ENCODE measurements at places on chromosomes 5 and 9.

DNA sequence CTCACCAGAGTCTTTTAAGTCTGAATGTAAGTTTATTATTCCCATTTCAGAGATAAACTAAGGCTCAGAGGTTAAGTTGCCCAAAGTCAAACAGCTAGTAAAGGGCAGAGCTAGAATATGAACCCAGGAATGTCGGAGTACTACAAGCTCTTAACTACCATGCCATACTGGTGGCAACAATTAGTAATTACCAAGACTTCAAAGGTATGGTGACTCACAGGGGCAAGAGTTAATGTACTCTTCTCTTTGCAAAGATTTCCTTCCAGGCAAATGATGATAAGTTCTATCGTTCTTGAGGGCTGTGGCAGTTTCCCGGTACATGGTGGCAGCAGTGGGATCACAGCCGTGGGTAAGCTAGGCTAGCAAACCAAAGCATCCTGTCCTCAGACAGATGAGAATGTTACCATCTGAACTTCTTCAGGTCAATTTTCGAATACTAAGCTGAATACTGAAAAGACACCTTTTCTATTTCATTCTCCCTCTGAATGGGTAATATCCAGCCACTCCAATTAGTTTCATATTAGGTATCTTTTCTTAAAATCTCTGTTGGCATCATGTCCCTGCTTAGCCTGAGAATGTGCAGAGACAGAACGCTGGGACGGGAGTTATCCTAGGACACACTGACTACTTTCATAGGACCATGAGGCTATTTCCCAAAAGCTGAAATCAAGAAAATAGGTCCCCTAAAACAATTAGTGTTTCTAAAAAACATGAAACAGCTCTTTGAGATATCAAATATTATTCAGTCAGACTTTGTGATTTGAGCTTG is 117.0 kb upstream of the NR5A1 start:
- DNase-seq, result no peak

GRCh38 chr5:127961763-127962145 is 121.8 kb upstream of the SLC12A2 start:
- no peak for DNase-seq

DNA sequence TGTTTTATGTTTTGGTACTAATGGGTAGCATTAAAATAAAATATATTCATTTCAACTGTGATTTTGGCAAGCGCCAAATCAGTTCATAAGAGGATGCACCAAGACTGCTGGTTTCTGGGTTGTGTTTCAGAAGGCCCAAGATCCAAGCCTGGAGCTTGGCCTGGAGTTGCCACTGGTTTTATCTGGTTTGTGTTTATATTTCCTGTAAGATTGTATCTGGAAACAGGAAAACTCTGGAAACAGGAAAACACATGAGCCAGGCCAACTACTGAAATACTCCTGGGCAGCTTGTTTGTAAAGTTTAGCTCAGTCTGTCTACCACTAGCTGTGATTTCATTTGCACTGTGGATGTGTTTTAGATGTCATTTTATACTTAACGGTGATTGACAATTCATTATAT is 5.5 kb downstream of the FSTL4 start:
- DNase-seq, result no peak

DNA sequence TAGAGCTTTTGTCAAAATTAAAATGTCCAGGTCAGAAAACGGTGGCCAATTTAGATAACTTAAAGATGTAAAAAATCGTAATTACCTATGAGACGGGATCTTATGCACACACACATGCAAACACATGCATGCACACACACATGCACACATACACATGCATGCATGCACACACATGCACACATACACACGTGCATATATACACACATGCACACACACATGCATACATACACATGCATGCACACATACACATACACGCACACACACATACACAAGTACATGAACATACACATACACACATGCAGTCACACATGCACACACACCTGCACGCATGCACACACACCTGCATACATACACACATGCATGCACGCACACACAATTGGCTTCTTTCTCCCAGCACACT is 362.0 kb downstream of the IRX1 start:
- no peak for DNase-seq

DNA sequence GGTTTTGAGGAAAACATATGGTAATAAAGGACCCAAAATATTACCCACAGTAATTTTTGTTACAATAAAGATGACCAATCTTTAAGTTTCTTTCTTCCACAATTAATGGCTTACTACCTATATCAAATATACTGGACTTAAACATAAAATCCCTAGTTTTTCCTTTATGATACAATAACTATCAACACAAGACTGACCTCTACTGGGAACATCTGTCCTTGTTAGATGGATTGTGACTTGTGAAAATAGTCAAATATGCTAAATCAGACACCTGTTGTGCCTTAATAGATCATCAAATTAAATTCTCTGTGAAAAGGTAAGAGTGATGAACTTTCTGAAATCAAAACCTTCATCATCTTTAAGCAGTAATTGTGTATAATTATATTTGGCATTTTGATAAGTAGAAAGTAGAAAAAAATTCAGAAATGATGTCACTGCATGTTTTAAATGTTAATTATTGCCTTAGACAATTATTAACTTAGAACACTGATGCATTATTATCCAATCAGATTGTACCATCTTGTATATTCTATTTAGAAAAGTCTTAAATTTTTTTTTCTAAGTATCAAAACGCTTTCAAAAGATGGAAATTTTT is 113.6 kb downstream of the DEPDC1B start:
- DNase-seq, result no peak

- no peak for DNase-seq
Measured at GRCh38 chr5:94908889-94909480, 290.5 kb downstream of the SLF1 start.

DNA sequence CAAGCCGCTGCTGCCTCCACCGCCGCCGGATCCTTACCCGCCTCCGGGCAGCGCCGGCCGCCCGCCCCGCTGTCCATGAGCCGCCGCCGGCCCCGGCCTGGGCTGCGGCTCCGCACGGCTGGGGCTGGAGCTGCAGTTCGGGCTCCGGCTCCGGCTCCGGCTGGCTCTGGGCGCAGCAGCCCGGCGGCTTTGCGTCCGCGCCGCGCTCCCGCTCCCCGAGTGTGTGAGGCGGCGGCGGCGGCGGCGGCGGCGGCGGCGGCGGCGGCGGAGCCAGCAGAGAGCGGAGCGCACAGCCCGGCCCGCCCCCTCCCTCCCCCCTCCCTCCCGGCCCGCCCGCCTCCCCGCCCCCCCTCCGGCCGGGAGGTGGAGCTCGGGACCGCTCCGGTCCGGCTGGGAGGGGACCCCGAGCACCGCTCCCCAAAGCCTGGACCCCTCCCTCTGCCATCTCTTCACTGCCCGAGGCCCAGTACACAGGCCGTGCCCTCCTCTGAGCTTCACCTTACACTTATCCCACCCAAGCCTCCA is at the start of gene PCDH1:
TSS of gene PCDH1 (minus strand) at position 225 of the 525 bp plus-strand sequence. CDS start at position 77, 148 bp downstream.
- no peak for DNase-seq

GRCh38 chr9:77453825-77454647 is 194.1 kb downstream of the GNA14 start:
- no peak for DNase-seq

DNA sequence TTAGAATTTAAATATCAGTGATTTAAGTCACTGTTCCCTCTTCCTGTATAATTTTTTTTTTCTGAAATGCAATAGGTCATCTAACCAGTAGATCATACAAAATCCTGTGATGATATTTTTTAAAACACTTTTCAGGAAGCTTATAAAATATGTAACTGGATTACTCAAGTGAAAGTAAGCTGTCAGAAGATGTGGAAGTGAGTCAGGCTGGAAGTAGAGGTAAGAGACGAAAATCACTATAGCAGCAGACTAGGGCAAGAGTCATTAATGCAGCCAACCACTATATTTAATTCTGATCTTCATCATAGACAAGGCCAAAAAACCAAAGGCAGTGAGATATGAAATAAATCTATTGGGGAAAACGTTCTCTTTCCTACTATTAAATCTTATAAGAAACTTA is 65.7 kb upstream of the C6 start:
- no peak for DNase-seq

Data from stimulated activated CD4-positive, alpha-beta T cell treated with anti-CD3 and anti-CD28 coated beads, Interleukin-15, amount 100 ng/mL, for 1 hour (primary cell).